ENCODE measurements at places on chromosomes 12 and 14. TPM values are rescaled to one million over a fixed set of nuclear protein-coding genes. Genes with fewer than 3 reads are reported as not detected.

- no peak for DNase-seq
Observed at GRCh38 chr12:117437516-117438255, 76.3 kb upstream of the NOS1 start.

DNA sequence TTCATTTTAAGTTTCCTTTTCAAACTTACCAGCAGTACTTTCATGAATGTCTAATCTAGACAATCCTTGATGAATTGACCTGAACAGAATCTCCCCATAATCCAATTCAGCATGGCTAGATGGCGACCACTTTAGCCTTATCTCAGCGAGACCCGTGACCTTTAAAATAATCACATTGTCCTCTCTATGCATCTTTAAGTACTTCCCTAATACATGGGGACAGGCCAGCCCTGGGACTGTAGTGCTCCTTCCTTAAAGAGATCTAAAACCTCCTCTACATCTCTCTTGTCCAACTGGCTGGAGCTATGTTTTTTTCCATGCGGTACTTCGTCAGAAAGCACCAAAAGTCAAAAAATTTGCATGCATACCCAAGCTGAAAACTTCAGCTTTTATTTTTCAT lies 746.0 kb downstream of the VRK1 start:
- DNase-seq: no peak

- no peak for DNase-seq
Observed at GRCh38 chr12:47557386-47557785, 148.4 kb downstream of the RPAP3 start.

GRCh38 chr12:69459477-69459876 lies 10.7 kb upstream of the FRS2 start:
- DNase-seq: no peak

Gene RFX4
- total RNA-seq: not detected

DNA sequence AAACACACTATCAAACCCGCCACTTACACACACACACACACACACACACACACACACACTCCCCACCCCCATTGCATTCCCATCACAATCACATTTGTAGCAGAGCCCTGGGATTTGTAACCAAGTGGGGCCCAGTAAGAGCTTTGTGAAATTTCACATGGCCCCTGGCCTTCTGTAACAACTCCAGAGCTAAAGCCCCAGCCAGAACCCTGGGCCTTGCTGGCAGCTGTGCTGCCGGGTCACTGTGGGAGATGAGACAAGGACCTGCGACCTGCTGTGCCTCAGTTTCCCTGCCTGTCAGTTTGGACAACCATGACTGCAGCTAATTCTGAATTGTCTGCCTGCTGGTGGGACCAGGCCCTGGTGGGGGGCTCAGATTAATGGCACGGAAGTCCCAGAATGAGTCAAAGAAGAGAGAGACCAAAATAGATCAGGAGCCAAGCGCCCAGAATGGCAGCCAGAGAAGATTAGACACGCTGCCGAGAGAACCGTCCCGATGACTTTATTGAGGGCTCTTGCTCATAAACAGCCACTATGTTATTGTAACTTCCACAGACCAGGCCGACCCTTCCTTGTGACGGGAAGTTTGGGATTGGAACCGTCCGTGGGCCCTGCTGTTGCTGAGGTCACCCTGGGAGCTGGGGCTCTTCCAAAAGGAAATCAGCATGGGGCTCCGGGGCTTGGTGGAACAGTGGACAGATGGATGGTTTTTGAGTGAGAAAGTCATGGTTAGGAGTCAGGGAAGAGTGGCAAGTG lies 123.1 kb downstream of the ZFP36L1 start:
- DNase-seq: no peak

GRCh38 chr14:91009501-91010152 lies 50.8 kb downstream of the RPS6KA5 start:
- no peak for DNase-seq

Data from IMR-90 (cell line).